Fibroblast of skin of abdomen (primary cell): ENCODE measurements at places on chromosomes 7 and 10.

- DNase-seq: peak; percentile 54
Measured at GRCh38 chr10:123870260-123870659, 21.3 kb downstream of the CPXM2 start.

DNA sequence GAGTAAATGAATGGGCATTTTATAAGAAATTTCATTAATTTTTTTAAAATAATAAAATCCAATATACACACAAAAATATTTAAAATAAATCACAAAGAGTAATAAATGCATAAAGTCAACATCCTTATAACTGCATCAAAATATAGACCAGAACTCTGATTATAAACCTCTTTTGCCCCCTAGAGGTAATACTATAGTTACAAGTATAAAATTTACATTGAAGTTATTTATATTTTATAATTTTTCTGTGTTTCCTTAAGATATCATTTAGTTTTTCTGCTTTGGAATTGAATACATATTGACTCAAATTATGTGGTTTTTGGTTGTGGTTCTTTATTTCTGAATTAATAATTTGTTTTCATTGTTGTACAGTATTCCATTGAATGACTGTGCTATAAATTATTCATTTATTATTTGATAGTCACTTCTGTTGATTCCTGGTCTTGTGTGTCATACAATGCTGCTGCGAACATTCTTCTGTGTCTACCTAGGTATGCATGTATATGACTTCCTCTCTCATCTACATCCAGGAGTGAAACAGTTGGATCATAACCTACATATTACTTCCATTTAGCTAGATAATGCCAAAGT lies 673.6 kb downstream of the IPMK start:
- no peak for DNase-seq

GRCh38 chr7:68977385-68978055 lies 620.8 kb upstream of the AUTS2 start:
- no peak for DNase-seq

DNA sequence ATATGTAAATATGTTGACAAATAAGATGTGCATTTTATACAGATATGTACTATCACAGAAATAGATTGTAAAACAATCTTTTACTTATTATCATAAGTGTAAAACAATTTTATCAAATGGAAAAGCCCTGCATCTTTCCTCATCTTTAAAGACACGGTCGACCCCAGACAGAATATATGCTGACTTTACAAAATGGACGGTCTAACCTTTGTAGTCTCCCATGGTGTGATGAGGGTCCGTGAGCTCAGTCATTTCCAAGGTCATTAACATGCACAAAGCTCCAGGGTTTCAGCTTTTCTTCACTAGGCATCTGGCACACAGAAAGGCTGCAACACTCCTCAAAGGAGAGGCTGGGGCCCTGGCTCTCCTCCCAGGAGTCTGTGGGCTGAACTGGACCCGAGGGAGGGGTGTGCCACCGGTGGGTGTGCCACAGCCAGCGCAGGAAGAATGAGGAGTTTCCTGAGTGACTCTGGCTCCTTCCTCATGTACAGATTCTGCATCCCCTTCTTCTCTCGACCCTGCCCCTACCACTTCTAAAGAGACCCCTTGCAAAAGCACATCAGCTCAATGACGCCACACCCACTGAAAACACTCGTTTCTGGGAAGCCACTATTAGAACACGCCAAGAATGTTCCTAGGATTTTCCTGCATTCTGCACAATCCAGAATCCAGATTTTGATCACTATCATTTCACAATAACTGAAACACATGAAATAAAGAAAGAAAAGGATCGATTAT lies 26.2 kb upstream of the ABLIM1 start:
- peak; percentile 57 for DNase-seq

- DNase-seq: no peak
Measured at GRCh38 chr10:58714409-58714808, 201.7 kb downstream of the BICC1 start.

GRCh38 chr7:75987026-75987804 lies 7.2 kb downstream of the TMEM120A start:
- DNase-seq: no peak

DNA sequence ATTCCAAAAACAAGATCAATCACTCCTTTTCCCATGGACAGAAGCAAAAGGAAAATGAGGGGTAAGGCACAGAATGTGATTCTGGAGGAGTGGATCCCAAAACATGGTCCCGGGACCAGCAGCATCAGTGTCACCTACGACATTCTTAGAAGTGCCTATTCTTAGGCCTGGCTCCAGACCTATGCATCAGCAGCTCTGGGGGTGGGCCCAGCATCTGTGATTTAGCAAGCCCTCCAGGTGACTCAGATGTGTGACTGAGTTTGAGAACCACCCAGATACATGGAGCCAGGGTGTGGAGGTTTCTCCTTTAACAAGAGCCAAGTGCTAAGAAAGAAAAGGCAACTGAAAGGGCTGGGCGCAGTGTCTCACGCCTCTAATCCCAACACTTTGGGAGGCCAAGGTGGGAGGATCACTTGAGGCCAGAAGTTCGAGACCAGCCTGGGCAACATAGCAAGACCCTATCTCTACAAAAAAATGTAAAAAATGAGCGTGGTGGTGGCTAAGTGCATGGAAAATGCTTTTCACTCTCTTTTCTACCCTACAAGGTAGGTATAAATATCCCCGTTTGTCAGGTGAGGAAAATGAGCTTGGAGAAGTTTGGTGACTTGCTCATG lies 17.1 kb upstream of the ARPC1A start:
- no peak for DNase-seq

GRCh38 chr7:84055904-84056605 lies 138.5 kb downstream of the SEMA3A start:
- no peak for DNase-seq

DNA sequence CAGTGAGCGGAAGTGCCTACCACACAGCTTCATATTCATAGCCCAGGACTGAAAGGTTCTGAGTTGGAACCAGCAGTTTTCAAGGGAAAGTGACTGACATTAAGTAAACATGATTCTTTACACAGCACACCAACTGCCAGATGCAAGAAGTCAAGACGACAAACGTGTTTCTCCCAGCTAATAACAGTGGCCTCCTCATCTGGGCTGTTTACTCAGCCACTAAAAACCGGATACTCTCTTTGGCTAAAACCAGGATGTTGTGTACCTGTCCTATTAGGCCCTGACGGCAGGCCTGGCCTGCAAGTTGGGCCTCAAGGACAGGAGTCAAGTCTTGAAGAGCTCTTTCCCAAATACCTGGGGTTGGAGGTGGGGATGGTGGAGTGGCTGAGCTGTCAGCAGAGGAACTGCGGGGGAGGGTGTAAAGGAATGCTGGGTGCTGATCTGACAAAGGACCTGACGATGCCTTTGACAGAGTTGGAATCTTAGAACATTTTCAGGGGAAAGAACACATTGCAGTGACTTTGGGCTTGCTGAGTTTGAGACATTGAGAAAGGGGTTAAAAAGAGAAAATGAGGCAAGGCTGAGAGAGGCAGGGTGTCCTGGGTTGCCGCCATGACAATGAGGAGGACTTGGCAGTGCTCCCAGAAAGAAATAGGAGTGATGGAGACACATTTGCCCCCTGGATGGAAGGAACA lies 57.7 kb downstream of the STEAP1B start:
- DNase-seq: no peak

- DNase-seq: no peak
Measured at GRCh38 chr10:121975295-121976086, 474 bp upstream of the NSMCE4A start.

DNA sequence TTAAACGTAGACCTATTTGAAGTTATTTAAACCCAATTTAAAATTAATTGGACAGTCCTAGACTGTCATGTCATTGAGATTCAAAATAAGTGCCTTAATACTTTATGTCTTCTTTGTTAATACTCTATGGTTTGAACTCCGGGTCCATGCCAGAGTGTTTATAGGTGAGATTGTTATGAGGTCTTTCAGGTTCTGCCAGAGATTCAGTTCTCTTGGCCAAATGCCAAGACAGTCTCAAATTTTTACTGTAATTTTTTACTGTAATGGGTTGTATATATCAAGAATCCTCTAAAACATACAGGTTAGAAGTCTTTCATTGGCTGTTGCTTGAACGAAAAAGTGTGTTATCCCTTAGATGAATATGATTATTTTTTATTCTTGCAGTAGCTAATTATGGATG lies 3.9 kb downstream of the ADD3 start:
- DNase-seq: no peak

DNA sequence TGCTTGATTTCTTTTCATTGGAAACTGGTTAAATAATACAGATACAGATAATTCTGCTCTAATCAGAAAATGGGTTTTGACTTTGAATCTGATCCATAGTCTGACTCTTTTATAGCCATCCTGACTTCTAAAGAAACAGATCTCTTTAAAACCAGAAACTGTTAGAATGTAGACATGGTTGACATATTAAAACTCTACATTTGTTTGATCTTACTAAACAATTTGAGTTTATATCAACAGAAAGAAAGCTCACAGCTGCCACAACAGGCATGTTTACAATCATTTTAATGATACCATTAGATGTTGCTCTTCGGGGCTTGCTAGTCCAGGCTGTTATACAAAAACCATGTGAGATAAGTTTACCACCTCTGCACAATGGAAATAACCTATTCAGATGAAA lies 193.0 kb upstream of the SEMA3A start:
- DNase-seq: no peak

DNA sequence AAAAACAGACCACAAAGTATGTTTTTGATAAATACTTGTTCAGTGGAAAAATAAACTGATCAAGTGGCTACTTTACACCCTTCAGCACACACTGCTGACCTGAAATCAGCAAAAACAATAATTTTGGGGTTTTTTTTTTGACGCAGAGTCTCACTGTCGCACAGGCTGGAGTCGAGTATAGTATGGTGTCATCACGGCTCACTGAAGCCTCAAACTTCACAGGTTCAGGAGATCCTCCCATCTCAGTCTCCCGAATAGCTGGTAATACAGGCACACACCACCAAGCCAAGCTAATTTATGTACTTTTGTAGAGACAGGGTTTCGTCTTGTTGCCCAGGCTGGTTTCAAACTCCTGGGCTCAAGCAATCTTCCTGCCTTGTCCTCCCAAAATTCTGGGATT lies 30.6 kb downstream of the TARP start:
- no peak for DNase-seq

DNA sequence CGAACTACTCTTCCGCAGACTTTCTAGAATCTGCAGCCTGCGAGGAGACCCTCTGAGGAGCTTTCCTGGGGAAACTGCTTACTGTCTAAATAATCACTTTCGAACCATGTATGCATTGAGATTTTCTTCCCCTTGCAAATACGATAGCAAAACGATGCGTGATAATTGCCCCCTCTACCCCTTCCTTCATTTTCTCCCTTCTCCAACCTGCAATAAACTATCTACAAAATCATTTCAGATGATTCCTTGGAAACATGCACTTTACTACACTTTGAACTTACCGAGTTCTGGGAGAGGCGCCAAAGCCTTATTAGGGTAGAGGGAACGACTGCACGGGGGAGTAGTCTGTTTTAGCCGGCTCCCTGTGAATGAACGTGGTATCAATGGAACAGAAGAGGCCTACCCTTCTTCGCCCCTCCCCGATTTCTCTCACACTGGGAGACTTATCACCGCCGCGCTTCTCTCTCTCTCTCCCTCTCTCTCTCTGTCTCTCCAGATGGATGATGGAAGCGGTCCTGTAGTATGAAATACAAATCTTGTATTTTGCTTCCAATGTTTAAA lies at the start of gene FGFBP3:
FGFBP3 (minus strand) TSS at position 370 of the 561 bp plus-strand sequence. CDS start 517 bp downstream, outside the sequence.
- peak; percentile 48 for DNase-seq

- peak; percentile 61 for DNase-seq
Measured at GRCh38 chr7:73865738-73866445, 4.9 kb downstream of the TMEM270 start.

DNA sequence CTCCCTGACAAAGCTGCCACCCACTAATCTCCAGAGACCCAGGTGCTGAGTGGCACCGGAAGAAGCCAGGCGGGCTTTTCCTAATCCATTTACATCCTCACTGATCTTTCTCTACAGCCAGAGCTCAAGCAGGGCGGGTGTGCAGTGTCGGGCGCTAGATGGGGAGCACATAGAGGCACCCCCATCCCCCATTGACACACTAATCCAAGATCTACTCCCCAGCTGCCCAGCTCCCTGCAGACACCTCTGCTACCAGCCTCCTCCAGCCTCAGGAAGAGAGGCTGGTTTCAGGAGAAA lies 22.2 kb downstream of the FRMPD2 start:
- DNase-seq: no peak

GRCh38 chr10:18368682-18369081 lies 228.5 kb downstream of the CACNB2 start:
- peak; percentile 48 for DNase-seq

GRCh38 chr10:115118346-115118745 lies 25.2 kb downstream of the ATRNL1 start:
- DNase-seq: no peak

DNA sequence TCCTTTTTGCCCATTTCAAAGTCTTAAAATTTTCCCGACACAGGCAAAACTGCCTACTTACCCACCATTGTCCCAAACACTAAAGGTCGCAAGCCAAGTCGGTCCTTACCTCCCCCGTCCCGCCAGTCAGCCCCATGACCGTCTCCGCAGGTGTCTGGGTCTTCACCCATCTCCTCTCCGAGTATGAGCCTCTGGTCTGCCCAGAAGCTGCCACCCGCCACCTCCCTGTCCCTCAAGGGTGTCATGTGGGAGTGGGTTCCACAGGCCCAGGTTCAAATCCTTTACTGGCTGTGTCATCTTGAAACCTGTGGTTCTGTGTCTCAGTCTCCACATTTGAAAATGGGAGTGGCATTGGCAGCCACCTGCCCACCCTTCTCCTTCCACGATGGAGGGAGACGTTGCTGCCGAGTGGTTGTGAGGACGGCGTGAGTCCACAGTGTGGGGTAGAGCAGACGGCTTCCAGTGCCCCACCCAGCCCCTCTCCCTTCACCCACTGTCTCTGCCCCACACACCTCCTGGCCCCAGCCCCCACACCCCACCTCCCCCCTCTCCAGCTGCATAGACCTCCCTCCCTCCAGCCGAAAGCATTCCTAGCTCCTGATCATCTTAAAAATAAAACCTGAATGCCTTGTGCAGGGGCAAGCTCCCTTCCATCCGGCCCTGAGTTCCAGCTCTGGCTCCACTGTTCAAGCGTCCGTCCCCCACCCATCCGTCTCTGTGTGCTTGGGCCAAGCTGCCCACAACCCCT lies 35.3 kb downstream of the FOXL3 start:
- DNase-seq: no peak

DNA sequence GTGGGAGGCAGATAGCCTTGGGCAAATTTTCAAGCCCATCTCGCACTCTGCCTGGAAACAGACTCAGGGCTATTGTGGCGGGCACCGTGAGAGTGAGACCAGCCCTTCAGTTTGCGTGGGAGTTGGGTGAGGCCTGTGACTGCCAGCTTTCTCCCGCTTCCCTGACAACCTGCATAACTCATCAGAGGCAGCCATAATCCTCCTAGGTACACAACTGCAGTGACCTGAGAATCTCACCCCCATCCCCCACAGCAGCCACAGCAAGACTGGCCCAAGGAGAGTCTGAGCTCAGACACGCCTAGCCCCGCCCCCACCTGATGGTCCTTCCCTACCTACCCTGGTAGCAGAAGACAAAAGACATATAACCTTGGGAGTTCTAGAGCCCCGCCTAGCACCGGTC lies 275.4 kb downstream of the GRID1 start:
- DNase-seq: no peak

- no peak for DNase-seq
Measured at GRCh38 chr7:127375631-127376030, 16.9 kb downstream of the ZNF800 start.
